T-helper 17 cell (primary cell): ENCODE measurements at places on chromosomes 3 and 15.

DNA sequence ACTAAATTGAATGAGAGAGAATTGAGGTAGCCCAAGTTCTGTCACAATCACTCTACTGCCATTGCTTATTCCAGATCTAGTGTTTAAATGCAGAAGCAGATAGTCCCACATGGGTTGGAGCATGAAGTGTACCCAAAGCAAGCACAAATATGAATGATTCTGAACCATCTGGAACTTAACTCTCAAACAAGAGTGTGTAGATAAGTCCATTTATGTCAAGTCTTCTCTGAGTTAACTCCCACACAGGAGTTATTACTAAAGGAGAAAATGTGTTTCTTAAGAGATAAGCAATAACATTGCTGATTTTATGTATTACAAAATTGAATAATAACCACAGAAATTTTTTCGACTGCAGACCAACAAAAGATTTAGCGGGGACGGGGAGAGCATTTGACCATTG is 33.6 kb downstream of the PAQR9 start:
- no peak for DNase-seq

DNA sequence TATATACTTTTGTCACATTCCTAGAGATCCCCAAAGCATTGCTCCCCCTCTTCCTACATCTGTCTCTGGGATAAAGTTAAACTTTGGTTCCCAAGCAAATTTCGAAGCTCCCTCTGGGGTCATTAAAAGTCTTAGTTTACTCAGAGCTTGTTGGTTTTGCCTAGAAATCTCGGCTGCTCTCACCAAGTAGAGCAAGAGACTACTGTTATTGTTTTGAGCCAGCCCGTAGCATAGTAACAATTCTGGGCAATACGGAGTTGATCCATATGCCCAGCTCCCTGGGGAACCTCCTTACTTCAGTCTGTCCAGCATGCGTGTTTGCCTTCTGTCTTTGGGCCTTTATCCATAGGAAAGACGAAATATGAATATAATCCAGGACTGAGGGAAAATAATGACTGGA is 10.0 kb upstream of the P3H2 start:
- DNase-seq = no peak

DNA sequence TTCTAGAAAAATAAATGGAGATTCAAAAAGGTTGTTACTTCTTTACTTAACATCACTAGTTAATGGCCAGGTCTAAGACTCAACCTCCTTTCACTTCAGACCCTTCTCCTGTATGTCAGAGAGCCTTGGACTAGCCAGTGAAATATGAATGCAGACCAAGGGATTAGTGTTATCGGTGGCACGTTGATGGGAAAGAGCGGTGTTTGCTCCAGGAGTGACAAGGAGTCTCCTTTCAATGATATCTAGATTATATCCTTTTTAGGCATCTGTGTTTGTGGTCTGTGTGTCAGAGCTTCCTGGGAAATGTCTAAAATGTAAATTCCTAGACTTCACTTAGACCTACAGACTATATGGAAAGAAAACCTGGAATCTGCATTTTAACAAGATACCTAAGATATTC is 658.0 kb upstream of the KCNMB2 start:
- no peak for DNase-seq

GRCh38 chr3:162538491-162538890 is 1041.9 kb downstream of the OTOL1 start:
- no peak for DNase-seq

GRCh38 chr15:72161361-72162132 is 36.0 kb downstream of the GRAMD2A start:
- DNase-seq = no peak

- DNase-seq = no peak
These were observed 5.7 kb downstream of the DUT start for GRCh38 chr15:48336940-48337339.

DNA sequence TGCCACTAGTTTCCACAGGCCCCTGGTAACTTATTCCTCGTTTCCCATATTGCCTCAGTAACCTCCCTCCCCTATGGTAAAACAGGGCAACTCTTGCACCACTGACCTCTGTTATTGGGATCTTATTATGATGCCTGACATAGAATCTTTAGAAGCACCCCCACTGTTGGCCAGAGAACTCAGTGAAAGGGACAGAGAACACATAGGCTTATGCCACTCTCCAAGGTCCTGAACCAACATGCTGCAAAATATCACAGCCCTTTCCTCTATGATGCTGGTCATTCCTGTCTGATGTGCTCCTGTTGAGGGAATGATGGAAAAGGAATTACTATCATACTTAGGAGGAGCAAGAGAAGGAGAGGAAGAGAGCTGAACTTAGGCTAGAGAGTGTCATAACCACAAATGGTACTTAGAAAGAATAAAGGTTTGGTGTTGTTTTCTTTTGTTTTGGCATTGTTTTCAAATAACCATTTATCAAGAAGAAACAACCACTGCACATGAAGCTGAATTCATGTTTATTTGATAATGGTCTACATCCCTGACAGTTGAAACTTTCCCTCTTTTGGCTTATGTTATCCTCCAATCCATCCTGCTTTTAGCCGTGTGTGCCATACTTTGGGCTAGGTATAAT is 330.2 kb downstream of the EPHB1 start:
- no peak for DNase-seq

- no peak for DNase-seq
These were observed 580.6 kb upstream of the ADAMTS9 start for GRCh38 chr3:65268426-65268825.

GRCh38 chr3:108338901-108339545 is 42.7 kb downstream of the HHLA2 start:
- no peak for DNase-seq

- DNase-seq = no peak
These were observed 95.6 kb downstream of the ECT2 start for GRCh38 chr3:172846103-172846561.

DNA sequence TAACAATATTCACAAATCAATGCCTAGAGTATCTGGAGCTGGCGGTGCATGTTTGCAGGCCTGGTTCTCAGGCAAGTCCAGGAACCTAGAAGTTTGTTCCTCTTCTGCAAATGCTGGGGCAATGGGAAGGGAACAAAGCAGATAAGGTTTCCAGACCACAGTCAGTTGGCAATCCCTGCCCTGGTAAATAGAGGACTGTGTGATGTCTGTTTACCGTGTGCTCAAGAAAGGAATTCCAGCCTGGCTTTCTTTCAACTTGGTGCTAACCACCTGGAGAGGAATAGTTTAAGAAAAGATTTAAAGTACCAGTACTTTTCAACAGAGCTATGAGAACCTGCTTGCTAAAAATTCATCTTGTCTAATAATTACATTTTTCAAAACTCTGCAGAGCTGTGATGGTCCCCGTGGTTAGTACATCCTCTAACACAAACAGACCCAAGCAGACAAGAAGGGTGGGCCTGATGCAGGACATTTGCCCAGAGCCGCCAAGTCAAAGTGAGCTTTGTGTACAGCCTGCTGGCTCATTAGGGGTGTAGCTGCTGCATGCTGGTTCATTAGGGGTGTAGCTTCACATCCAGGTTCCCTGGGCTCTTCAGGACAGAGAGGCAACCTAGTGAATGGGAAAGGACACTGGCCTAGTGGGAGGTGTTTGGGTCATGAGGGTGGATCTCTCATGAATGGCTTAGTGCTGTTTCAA is 220.5 kb downstream of the SQOR start:
- no peak for DNase-seq

DNA sequence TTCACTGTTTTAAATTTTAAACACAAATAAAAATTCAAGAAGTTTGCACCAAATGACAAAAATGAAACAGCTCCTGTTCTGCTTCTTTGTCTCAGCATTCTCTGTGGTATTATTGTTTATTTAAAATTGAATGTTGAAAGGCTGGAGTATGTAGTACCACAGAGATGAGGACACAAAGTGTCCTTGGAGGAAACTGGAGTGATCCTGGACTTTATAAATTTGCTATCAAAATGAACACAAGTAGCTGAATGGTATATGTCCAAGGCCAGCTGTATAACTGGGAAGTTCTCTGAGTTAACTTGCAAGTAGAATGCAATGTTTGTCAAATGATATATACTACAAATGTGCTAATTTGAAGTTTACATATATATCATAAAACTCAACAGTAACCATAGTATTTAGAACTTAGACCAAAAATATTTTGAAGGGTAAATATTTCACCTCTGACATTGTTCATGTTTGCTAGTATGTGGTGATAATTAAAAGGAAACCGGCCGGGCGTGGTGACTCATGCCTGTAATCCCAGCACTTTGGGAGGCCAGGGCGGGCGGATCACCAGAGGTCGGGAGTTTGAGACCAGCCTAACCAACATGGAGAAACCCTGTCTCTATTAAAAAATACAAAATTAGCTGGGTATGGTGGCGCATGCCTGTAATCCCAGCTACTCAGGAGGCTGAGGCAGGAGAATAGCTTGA is 12.3 kb downstream of the BTLA start:
- no peak for DNase-seq

GRCh38 chr3:48505146-48505545 is 1.2 kb upstream of the SHISA5 start:
- no peak for DNase-seq

GRCh38 chr15:73856458-73857192 is 16.7 kb upstream of the TBC1D21 start:
- no peak for DNase-seq

DNA sequence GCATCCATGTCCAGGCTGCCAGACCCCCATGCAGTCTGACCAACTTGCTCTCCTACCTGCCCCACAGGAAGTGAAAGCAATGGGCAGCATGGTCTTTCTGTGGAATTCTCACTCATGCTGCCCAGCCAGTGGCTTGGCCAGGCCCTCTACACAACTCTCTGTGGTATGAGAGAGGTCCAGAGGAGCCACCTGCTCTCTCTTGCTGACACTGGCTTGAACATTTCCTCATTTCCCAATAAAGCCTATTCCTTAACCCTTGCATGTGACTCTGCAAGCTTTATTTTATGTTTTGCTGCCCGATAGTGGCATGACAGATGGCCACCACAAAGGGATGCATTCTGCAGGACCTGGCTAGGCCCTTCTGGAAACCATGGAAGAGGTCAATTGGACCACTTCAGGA is 53.8 kb downstream of the CCR1 start:
- DNase-seq = no peak

DNA sequence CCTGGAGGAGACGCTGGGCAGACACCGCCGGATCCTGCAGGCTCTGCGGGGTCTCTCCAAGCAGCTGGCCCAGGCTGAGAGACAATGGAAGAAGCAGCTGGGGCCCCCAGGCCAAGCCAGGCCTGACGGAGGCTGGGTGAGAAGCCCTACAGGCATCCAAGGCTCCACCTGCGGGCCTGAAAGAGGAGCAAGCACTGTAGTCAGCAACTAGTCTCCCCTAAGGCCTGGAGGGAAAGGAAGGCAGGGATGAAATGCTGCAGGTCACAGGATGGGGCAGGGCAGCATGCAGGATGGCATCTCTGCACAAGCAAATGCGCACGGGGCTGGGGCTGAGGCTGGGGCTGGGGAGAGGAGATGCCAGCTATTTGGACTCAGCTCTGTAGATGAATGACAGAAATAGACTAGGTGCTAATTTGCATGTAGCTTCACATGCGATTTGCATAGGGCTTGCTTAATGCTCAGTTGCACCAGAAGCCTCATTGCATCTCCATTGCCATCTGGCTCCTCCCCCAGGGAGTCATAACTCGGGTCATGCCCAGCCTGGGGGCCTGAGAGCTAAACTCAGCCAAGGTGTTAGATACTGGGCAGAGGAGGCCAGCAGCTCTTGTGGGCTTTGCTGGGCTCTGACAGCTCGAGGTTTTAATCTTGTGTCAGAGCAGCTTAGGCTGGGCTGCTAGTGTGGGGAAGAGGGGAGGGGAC is 5.2 kb upstream of the CPLX3 start:
- no peak for DNase-seq

- DNase-seq = no peak
These were observed 36.3 kb upstream of the MASP1 start for GRCh38 chr3:187327845-187328244.

GRCh38 chr15:43918717-43919116 is 91.9 kb downstream of the WDR76 start:
- no peak for DNase-seq

GRCh38 chr3:54871867-54872266 is 56.0 kb downstream of the LRTM1 start:
- no peak for DNase-seq

DNA sequence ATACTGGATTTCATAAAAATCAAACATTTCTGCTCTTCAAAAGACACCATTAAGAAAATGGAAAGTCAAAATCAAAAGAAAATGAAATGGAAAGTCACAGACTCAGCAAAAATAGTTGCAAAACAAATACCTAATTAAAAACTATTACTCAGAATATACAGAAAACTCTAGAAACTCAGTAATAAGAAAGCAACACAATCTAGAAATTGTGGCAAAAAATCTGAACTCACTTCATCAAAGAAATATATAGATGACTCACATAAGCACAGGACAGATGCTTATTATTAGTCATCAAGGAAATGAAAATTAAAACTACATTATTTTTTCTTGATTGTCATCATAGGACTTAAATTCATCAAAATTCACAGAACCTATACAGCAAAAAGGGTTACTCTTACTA is 430.0 kb downstream of the SHQ1 start:
- no peak for DNase-seq

- DNase-seq = no peak
These were observed 48.0 kb upstream of the KLF13 start for GRCh38 chr15:31278544-31279220.
